Astrocyte of the spinal cord (primary cell): ENCODE measurements at places on chromosomes 4 and X.
A peak's percentile ranks its signal among the peaks of the same experiment; 100 is the strongest.

- no peak for DNase-seq
Measured at GRCh38 chrX:31154946-31155345, 83.1 kb upstream of the FTHL17 start.

GRCh38 chr4:76197031-76197743 lies 16.4 kb downstream of the SCARB2 start:
- DNase-seq = peak; percentile 33

GRCh38 chrX:105876658-105877057 lies 54.3 kb downstream of the NRK start:
- DNase-seq = peak; percentile 12

- DNase-seq = peak; percentile 19
Measured at GRCh38 chr4:48445704-48446103, 37.4 kb upstream of the SLC10A4 start.

DNA sequence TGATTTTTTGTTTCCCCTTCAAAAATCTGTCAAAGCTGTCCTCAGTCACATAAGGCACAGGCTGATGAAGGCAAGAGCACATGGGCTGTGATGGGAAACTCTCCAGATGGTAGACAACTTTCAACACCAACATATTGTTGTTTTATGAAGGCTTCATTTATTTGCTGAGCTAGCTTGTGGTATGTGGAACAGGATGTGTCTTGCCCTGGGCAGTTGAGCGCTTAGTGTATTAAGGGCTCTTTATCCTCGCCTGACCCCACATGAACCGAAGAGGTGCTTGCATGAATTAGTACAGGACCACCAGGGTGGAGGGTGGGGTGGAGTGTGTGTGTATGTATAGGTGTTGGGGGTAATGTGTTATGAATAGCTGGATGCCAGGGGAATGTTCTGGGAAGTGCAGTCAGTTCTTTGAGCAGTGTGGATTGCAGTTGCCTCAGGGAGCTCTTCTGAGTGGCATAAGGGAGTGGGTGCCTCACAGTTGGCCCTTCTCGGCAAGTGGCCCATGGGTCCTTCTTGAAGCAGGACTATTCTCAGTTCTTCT lies 103.1 kb downstream of the PHEX start:
- DNase-seq = peak; percentile 60

DNA sequence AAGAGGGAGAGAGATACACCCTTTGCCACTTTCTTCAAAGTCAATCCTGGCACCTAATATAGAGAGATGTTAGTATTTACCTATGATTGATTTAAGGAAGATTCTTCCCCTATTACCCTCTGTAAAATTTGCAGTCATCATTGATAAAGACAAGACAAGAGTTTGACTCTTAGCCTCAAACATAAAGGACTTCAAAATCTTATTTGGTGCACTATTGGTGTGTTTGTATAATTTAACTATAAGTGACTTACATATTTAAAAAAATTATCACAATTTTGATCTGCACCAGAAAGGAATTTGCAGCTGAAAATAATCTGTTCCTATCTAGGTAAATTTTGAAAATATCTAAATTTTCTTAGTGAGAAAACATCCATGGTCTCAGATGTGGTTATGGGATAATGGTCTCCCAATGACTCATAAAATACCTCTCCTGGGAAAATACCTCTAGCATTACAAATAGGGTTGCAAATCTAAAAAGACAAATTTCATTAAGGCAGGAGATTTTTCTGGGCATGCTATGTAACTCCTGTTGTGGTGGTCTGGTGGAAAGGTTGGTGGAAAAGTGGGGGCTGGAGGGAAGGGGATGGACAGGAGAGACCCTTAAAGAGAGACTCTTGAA lies 173.6 kb upstream of the MED14 start:
- DNase-seq = peak; percentile 80

DNA sequence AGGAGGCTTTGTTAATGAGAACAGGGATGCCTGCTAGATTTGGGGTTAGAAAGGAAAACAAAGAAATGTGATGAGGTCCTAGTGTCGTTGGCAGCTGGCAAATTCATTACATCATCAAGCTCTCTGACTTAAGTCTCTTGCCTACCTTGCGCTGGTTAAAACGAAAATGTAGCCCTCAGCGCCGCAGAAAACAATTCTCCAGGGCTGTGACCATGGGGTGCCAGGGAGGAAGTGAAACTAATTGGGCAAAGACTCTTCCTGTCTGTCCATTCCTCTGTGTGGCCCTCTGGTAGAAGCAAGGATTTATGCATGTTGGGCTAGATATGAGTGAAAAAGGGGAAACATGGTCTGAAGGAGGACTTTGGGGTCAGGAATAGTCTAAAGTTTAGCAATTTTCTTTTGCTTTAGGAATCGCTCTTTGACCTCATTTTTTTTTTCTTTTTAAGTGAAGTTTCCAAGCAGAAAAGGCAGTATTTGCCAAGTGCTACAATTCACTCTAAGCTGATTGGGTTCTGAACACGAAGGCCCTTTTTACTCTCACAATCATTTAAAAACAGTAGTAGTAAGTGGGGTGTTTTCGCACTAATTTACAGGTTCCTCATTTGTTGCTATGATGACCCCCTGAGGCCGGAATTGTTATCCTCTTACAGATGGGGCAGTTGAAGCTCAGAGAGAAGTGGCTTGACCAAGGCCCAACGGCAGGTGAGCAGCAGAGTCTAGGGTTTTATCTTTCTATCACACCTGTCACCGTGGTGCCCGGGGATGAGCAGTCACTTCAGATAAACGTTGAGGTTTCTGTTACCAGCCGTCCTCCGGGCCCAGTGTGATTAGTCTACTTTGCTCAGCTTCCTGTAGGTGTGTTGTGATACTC lies 27.3 kb upstream of the CHRNA9 start:
- no peak for DNase-seq

GRCh38 chrX:109264878-109265277 lies 217.0 kb downstream of the GUCY2F start:
- DNase-seq = no peak

- DNase-seq = no peak
Measured at GRCh38 chrX:136491832-136492231, 4.1 kb downstream of the BRS3 start.

- DNase-seq = no peak
Measured at GRCh38 chr4:129136433-129136832, 40.5 kb downstream of the C4orf33 start.

DNA sequence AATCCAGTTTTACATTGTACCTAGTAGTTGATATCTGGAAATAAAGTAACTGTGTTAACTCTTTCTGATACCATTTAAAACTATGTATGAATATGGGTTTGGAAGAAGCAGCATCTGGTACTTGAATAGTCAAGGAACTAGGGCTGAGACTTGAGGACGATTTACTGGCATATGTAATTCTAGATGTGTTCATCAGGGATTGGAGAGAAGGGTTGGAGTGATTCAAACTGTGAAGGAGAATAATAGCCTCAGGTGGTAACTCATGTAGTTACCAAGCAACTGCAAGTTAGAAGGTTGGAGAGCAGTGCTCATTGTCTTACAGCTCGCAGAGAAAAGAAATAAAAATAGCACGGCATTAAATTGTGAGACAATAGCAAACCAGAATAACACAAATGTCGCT lies 29.5 kb upstream of the TXLNG start:
- DNase-seq = no peak

GRCh38 chrX:150736475-150736874 lies 43.3 kb downstream of the MTMR1 start:
- no peak for DNase-seq
